ENCODE measurements at places on chromosomes 3 and 15.

GRCh38 chr15:58710701-58711100 is 38.8 kb downstream of the ADAM10 start:
- no peak for DNase-seq

- peak; percentile 45 for DNase-seq
Measured at GRCh38 chr15:99717161-99718009, 15.9 kb downstream of the LYSMD4 start.

- peak; percentile 10 for DNase-seq
Measured at GRCh38 chr15:80730926-80731325, 35.8 kb downstream of the ABHD17C start.

DNA sequence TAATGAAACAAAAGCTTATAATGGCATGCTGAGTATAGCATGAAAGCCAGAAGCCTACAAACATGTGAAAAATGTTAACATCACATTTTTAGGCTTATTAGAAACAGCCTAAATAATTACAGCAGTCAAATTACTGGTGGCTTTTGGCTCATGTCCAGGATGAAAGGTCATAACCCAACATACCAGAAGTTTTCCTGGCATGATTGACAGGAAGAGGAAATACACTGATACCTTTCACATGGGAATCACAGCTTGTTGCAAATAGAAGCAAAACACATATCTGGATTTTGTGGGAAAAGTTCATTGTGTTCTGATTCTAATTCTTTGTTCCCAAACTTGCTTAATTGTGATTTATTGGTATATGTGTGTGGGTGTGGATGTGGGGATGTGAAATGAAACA is 393.5 kb upstream of the ARRDC4 start:
- no peak for DNase-seq

DNA sequence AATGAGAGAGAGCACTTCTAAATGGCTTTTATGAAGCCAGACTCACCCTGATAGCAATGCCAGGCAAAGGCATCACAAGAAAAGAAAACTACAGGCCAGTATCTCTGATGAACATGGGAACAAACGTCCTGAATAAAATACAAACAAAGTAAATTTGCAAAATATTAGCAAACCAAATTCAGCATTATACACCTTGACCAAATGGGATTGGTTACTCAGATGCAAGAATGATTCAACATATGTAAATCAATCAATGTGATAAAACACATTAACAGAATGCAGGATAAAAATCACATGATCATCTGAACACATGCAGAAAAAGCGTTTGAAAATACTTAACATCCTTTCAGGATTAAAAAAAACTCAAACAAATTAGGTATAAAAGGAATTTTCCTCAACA is 494.9 kb upstream of the CCDC54 start:
- DNase-seq: no peak

GRCh38 chr15:34841262-34841725 is 45.9 kb upstream of the ACTC1 start:
- peak; percentile 19 for DNase-seq

GRCh38 chr3:62611541-62612240 is 238.3 kb upstream of the FEZF2 start:
- DNase-seq: peak; percentile 84

- no peak for DNase-seq
Measured at GRCh38 chr15:89381888-89382686, 47.5 kb upstream of the POLG start.

GRCh38 chr3:183188895-183189462 is 26.4 kb upstream of the LAMP3 start:
- DNase-seq: peak; percentile 28

- DNase-seq: no peak
Measured at GRCh38 chr3:66618066-66618465, 117.2 kb upstream of the LRIG1 start.

- no peak for DNase-seq
Measured at GRCh38 chr3:39573392-39573791, 105.9 kb downstream of the MOBP start.

DNA sequence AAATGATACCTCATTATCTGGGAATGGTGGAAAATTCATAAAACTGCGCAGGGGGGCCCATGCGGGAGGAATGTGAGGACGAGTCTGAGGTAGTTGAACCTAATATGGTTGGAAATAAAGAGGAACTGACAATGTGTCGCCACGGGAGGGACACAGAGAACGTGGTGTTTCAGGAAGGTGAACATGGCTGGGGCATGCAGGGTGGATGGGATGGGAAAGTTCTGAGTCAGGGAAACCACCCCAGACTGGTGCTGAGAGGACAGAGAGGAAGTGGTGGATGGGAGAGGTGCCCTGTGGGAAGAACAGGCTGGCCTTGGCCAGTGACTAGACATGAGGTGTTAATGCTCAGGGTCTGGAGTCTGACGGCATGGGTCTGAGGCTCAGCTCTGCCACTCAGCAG is 137.1 kb upstream of the WNT5A start:
- DNase-seq: peak; percentile 30

DNA sequence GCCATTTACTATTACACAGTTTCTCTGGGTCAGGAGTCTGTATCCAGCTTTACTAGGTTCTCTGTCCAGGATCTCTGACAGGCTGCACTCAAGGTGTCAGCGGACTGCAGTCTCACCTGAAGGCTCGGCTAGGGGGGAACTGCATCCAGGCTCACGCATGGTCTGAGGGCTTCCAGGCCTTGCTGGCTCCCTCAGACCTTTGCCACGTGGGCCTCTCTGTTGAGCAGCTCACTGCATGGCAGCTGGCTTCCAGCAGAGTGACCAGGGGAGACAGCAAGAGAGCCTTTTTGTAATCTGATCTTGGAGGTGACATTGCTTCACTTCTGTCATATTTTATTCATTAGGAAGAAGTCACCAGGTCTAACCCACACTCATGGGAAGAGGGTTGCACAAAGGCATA is 152.3 kb downstream of the CACNA2D3 start:
- no peak for DNase-seq

DNA sequence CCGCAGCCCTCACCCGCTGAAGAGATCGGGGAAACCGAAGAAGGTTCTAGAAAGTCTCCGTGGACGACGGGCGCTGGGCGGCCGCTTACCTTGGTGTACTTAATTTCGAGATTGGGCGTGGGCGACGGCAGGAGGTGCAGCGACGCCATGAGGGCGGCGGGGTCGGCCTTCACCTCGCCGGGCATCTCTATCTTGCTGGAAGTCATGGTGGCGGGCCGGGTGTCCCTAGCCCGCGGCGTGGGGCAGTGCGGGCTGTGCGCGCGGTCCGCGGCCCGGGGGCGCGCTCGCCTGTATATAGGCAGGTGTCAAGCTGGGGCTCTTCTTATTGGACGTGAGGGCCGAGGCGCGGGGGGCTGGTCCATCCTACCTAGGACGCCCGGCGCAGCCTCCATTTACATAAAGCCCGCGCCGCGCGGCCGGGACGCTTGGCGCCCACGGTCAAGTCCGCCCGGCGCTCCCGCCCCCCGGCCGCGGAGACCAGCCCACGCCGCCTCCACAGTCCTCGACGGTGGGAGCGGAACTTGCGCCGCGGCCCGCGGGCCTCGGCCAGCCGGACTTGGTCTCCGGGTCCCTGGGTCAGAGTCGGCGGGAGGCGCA is at the start of gene ALDH1A2:
Gene ALDH1A2, minus strand, starts transcription at position 267 of the 597 bp plus-strand sequence. Its CDS starts 61 bp downstream, at position 206.
- DNase-seq: no peak

DNA sequence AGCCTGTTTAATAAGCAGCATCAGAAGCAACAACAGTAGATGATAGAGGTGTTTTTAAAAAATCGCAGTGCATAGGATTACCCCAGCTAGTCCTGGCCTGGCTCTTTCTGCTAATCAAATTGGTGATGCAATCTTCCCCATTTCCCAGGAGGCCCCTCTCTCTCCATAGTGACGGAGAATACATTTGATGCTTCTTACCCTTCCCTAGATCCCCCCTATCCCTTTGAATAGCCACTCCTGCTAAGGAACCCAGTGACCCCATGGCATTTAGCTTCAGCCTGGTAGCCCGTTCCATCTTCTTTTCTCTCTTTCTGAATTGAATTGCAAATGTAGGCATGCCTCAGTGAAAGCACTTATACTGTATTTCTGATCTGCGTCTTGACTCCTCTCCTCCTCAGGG is 223.6 kb upstream of the GAP43 start:
- DNase-seq: peak; percentile 4

- peak; percentile 59 for DNase-seq
Measured at GRCh38 chr3:168116279-168116678, 20.6 kb upstream of the GOLIM4 start.

- no peak for DNase-seq
Measured at GRCh38 chr3:72463083-72463482, 385.2 kb downstream of the SHQ1 start.

GRCh38 chr3:42490243-42490642 is 12.2 kb upstream of the VIPR1 start:
- DNase-seq: no peak

DNA sequence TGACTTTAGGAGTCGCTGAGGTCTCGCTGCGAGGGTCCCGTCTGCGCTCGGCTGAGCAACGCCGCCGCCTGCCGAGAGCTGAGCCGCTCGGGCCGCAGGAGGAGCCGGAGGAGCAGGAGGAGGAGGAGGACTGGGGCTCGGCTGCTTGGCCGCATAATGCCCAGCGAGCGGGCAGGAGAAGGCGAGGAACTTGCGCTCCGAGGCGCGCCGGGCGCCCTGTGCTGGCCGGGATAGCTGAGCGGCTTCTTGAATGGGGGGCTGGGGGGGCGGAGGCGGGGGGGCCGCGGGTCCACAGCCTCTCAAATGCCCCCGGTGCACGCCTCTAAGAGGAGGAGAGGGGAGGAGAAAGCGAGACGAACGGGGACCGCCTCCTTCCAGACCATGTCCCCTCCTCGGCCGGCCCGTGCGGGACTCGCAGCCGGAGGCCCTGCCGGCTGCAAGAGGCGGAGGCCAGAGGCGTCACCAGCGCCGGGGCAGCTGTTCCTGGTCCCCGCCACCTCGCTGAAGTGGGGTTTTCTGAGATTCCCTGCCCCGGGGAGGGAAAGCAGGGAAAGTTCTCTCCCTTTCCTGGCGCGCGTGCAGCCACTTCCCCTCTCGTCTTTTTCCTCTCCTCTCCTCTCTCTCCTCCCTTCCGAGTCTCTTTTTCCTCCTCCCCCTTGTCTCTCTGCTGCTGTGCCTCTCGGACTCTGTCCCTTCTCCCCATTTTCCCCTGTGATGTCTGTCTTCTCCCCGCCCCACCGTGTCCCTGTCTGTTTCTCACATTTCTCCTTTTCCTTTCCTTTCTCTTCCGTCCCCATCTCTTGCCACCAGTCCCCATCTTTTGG is at the start of gene ADAMTS9:
Gene ADAMTS9, minus strand, starts transcription at position 220 of the 824 bp plus-strand sequence. CDS start 343 bp downstream, outside the sequence.
- peak; percentile 54 for DNase-seq

DNA sequence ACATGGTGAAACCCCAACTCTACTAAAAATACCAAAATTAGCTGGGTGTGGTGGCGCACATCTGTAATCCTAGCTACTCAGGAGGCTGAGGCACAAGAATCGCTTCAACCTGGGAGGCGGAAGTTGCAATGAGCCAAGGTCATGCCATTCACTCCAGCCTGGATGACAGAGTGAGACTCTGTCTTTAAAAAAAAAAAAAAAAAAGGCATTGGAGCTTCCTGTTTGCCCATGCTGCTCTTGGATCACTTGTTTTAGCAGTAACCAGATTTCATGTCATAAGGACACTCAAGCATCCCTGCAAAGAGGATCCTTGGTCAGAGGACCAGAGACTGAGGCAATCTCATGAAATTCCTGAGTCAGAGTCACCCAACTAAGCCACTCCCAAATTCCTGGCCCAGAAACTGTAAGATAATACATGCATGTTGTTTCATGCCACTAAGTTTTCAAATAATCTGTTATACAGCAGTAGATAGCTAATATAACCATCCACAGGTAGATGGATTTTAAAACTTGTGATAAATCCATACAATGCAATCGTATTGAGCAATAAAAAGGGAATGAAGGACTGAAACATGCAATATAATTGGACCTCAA is 82.0 kb upstream of the XXYLT1 start:
- DNase-seq: peak; percentile 65

DNA sequence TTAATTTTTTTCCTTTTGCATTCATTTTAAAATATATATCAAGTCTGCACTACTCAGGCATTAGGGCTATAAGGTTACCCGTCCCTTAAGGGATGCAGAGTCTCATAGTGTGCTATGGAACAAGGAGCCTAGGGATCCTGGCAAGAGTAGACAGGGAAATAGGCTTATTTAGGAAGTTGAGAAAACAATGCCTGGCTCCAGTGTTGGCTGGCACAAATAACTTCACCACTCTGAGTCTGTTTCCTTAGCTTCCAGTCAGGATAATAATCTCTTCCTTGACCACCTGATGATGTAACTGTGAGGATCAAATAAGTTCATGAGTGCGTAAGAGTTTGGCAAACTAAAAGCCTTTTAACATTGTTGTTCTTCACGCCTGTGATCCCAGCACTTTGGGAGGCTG is 540.8 kb upstream of the IL12A start:
- DNase-seq: no peak

GRCh38 chr3:30408105-30408557 is 198.3 kb upstream of the TGFBR2 start:
- peak; percentile 57 for DNase-seq

GRCh38 chr15:77859491-77860060 is 217.9 kb downstream of the TBC1D2B start:
- DNase-seq: no peak

All from fibroblast of mammary gland (primary cell).